SK-N-MC (cell line): ENCODE measurements at places on chromosomes 7 and 10.
A peak's percentile ranks its signal among the peaks of the same experiment; 100 is the strongest.

- no peak for DNase-seq
Measured at GRCh38 chr10:130737186-130737585, 574.3 kb downstream of the TCERG1L start.

- no peak for DNase-seq
Measured at GRCh38 chr10:59337201-59337652, 25.1 kb downstream of the FAM13C start.

- no peak for DNase-seq
Measured at GRCh38 chr10:101467286-101467770, 113.4 kb downstream of the BTRC start.

DNA sequence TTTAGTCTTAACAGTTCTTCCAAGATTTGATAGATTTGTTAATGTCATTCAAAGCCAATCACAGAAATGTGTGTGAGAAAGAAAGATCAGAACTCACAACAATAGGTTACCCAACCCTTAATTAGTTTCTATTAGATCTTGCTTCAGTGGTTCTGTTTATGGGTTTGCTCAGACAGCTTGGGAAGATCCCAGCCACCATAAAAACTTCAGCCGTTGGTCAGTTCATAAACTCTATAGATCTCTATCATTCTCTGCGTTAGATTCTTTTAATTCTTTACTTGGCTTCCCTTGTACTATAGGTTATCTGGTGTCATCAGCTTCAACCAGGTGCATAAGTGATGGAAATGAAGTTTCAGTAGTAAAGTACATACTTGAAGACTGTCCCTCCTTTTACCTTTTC, 54.4 kb downstream of the ZNF277 start:
- DNase-seq, result no peak

DNA sequence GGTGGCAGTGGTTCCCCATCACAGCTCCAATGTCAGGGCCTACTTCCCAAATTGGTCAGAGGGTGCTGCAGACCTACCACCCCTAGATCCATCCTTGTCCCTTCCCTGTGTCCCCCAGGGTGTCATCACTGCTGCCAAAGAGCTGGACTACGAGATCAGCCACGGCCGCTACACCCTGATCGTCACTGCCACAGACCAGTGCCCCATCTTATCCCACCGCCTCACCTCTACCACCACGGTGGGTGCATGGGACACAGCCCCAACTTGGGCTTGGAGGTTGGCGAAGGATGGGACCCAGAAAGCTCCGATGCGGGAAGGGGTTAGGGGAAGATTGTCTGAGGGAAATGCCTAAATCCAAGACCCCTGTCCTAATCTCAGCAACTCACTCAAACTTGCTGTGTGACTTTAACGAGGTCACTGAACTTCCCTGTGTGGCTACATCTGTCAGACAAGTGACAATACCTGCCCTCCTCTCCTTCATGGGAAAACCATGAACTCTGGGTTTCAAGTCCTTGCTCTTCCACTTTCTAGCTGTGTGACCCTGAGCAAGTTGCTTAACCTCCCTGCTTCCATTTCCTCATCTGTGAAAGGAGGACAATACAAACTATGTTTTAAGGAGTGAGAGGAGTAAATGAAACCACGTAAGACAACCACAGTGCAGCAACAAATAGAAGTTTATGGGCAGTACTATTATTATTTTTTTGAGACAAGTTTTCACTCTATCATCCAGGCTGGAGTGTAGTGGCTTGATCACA, 4.9 kb upstream of the VSIR start:
- no peak for DNase-seq

DNA sequence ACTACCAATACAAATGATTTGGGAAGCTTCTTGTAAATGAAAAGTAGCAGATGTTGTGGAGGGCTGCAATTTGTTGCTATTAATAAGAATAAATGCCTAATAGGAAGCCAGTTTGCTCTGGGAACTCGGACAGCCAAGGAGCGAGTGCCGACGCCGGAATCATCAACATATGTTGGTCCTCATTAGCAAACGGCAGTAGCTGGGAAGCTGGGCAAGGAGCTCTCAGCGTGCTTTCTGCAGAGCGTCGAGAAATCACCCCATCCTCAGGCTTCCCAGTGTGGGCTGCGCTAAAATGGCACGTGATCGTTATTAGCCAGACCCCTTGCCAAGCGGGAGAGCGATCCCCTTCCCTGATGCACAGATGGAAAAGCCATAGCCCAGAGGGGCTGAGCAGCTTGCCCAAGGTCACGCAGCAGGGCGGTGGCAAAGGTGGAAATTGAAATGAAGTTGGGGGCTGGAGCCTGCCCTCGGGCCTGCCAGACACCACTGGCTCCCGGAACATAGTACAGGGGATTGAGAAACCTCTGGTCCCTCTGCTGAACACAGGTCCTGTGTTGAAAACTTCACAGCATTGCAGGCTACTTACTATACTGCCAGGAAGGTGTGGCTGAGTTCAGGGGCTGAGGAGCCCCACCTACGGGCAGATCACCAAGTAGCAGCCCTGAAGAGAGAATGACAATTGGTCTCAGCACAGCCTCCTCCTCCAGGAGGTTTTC, 326.9 kb downstream of the PLXNA4 start:
- DNase-seq, result no peak

- DNase-seq, result no peak
Measured at GRCh38 chr7:82404652-82405051, 38.9 kb downstream of the CACNA2D1 start.

DNA sequence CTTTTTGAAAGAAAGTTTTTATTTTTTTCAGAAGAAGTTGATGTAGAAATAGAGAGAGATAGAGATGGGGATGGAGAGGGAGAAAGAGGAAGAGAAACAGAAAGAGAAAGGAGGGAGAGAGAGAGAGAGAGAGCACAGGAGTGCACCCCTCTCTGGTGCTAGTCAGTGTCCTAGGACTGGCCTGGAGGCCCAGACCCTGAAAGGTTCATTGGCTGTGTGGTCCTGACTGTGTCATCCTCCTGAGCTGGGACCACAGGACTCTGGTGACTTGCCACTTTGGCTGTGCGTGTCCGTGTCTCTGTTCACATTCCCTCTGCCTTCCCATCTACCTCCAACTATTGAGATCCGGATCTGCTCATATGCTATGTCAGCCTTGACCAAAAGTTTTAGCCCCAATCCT, 62.1 kb upstream of the SHH start:
- DNase-seq, result no peak

GRCh38 chr10:3978174-3978573, 193.2 kb upstream of the KLF6 start:
- no peak for DNase-seq

GRCh38 chr7:1228545-1229201, 4.0 kb upstream of the UNCX start:
- DNase-seq, result peak; percentile 66

GRCh38 chr10:108911814-108912541, 1011.3 kb downstream of the XPNPEP1 start:
- DNase-seq, result no peak

GRCh38 chr7:67743501-67743900, 746.9 kb downstream of the TYW1 start:
- no peak for DNase-seq

DNA sequence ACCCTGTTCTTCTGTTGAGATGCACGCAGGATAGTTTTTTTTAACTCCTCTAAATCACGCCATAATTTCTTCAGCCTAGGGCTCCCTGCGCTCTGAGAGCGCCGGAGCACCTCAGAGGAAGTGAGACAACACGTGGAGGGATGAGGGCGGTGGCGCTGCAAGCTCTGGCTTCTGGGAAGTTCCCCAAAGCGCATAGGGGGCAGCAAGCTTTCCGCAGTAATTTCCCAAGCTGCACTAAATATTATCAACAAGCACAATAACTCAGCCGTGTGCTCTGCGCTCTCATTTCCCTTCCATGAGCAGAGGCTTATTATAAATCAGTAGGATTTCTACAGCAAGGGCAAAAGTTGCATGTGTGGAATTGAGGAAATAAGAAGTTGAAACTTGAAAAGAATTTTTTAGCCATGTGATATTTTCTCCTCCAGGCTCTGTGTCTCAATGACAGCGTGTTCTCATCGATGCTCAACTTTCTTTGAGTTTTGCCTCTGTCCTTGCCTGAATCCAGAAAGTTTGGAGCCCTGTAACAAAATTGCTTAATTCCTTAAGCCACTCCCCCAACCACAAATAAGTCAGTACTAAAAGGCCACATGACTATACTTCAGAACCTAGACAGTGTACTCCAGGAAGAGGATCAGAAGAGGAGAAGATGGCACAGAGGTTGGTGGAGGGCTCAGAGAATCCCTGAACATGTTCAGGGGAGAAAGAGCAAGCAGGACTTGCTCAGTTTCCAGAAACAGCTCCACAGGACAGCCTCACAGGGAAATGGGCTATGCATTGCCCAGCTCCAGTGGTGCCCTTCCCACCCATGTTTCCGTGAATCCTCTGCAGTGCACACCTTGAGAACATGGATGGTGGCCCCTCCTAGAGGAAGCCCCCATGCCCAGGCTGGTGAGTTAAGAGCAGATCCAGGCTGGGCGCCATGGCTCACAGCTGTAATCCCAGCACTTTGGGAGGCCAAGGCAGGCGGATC, 221.5 kb upstream of the GHITM start:
- DNase-seq, result no peak

GRCh38 chr7:100859856-100860255, 7.3 kb upstream of the TRIP6 start:
- DNase-seq, result no peak

DNA sequence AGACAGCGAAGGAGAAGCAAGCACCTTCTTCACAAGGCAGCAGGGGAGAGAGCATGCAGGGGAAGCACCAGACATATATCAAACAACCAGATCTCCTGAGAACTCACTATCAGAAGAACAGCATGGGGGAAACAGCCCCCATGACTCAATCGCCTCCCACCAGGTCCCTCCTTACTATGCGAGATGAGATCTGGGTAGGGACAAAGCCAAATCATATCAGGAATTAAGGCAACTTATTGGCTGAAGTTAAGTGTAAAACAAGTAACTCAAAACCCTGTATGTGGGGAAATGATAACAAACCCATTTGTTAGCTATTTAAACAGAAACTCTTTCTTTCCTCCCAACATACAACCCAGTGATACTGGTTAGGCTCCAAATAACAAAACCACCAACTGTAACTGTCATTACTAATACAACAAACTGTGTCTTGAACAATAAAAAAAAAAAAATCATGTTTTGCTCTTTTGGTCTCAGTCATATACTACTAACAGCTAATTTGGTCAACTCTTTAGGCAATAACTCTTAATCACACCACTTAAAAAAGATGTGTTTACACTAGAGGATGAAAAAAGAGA, 57.8 kb downstream of the MINDY3 start:
- no peak for DNase-seq

- no peak for DNase-seq
Measured at GRCh38 chr7:98864731-98865453, 4.9 kb downstream of the TMEM130 start.

DNA sequence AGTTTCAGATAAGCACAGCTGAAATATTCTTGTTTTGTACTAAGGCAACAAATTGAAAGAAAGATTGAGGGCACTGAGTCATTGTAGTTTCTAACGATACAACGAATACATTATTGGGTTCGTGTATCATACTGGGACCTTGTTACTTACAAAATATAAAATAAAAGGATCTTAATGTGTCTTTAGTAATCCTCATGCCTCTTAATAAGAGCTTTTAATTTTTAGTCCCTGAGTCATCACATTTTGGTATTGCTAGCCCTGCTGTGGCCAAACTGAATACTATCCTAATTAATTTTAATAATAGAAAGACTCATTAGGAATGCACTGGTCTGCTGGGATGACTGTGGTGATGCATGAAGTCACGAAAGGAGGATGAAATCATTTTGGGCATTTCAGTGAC, 309.7 kb downstream of the EXOC4 start:
- no peak for DNase-seq

- DNase-seq, result no peak
Measured at GRCh38 chr10:23693501-23693901, 254.6 kb downstream of the OTUD1 start.

DNA sequence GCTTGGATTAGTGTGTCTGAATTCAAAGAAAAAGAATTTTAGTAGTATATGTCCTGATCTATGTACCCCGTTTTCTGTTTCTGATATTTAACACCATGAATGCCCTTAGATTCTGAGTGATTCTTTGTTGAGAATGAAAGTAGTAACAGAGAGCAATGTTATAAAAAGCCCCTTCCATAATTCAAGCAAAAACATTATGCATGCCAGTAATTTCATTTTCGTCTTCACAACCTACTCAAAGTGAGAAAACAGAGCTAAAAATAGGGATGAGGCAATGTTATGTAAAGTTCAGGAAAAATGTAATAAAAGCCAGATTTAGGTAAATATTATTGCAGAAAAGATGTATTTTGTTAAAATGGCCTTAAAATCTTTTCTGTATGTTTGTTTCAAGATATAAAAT, 28.1 kb downstream of the PTPRZ1 start:
- no peak for DNase-seq

GRCh38 chr10:97519342-97519741, 20.6 kb downstream of the UBTD1 start:
- no peak for DNase-seq

- no peak for DNase-seq
Measured at GRCh38 chr10:122078965-122079795, 90.2 kb downstream of the TACC2 start.

DNA sequence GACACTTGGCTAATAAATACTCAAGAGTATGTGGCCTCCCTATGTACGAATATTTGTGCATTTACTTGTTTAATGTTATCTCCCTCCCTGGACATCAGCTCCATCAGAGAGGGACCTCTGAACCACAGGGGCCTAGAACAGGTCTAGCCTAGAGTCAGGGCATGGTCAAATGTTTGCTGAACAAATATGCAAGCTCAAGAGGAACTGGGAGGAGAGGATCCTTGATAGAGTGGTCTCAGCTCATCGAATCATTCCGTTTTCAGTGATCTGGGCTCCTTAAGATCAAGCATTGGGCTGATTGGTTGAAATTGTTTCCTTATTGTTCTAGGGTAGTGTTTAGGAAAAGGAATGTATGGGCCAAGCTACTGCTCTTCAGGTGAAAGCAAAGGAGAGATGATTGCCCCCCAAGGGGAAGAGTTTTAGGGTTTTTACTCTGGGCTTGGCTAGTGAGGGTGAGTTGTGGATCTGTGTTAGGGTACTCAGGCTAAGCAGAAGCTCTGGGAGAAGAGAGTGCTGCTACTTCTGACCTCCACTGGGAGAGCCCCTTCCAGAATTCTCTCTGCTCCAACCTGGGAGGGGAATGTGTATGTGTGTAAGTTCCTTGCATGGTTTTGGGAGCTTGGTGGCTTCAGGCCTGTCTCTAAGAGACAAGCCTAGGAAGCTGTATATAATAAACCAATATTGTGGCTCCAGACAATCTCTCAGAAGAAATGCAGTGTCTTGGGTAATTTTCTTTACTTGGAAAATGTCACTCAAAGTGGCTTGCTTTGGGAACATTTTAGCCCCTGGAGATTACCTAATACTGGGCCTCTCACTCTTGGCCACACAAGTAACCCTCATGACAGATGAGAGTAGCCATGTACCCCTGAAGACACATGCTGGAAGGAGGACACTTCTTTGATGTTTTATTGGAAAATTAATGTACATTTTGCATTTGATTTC, 110.0 kb downstream of the EMX2 start:
- no peak for DNase-seq
